ENCODE measurements at places on chromosomes 4 and X.

GRCh38 chrX:22035236-22035635 is 3.1 kb downstream of the PHEX start:
- DNase-seq = peak; percentile 34

DNA sequence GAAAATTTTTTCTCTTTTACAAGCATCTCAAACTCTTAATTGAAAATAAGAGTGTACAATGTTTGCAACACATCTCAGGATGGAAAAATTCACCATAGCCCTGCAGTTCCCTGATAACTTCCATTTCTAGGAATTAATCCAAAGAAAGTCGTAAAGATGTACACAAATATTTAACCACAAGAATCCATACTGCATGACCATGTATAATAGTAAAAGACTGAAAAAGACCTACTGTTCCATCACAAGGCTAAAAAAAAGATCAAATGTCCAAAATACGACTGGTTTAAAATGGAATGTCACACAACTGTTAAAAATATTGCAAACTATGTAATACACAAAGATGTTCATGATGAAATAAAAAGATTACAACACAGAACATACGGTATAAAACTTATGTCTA is 32.1 kb downstream of the HUWE1 start:
- DNase-seq = no peak

DNA sequence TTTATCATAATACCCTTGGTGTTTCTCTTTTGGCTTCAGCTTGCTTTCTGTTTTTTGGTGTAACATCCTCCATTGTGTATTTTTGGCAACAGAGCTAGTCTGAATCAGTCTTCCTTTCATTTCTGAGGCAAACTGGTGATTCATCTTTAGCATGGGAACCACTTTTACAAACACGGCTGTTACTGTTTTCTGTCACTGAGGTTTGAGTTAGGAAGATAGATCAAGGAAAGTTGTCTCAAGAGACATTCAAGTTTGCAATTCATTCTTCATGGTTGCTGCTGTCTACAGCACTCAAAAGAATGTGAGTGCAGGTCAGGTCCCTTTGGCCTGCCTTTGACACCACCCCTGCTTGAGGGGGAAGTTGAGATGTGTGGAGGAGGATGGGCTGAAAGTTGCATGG is 36.3 kb downstream of the IL21 start:
- DNase-seq = no peak

DNA sequence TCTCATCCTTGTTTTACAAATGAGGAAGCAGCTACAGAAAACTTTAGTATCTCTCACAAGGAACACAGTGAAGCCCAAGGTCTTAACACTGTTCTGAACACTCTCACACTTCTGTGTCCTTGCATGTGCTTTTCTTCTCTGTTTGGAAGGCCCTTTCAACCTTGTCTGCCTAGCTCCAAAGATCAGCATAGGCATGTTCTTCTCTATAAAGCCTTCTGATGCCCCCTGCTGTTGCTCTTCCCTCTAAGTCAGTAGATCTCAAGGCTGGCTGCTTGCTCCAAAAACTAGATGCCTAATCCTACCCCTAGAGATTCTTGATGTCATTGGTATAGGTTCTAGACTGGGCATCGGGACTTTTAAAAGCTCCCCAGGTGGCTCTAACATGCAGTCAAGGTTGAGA is 5.9 kb downstream of the APOO start:
- peak; percentile 83 for DNase-seq

DNA sequence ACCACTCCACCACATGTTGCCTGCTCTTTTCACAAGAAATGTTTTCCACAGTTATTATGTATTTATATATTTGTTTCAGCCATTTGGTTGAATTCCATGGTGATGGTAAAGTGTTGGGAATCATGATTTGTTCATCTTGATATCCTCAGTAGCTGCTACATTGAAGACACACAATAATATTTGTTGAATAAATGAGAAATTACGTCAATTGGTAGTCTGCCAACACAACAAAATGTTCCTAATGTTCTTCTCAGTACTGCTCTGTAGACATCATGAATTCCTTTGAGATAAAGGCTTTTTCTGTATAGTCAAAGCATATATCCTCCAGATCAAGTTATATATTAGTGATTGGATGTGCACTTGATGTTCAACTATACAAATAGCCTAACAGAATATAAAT is 29.5 kb downstream of the CXXC4 start:
- DNase-seq = no peak

- DNase-seq = no peak
Observed at GRCh38 chr4:106080376-106080775, 185.1 kb downstream of the NPNT start.

GRCh38 chr4:105067946-105068345 is 78.7 kb upstream of the TET2 start:
- peak; percentile 10 for DNase-seq

GRCh38 chrX:29926056-29926455 is 289.3 kb upstream of the MAGEB2 start:
- DNase-seq = no peak

DNA sequence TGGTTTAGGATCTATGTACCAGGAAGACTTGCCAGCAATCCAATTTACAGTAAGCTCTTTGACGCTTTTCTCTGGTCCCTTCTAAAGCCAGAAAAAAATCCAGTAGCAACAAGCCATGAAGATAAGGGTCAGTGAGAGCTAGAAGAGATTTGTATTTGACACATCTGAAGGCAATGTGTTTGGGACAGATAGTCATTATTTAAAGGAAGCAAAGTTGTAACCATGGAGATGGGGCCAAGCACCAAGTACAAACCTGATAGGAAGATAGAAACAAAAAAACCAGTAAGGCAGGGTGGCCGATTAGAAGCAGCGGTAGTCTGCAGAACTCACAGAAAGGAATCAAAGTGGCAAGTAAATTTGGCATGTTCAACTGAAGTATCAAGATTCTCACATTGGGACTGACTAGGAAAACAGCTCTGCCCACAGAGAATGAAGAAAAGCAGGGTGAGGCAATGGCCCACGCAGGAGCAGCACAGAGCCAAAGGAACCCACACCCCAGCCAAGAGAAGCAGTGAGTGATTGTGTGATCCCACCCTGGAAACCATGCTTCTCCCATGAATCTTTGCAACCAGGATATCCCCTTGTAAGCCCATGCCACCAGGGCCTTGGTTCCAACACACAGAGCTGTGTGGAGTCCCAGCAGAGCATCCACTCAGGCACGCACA is 12.9 kb upstream of the C4orf54 start:
- no peak for DNase-seq

DNA sequence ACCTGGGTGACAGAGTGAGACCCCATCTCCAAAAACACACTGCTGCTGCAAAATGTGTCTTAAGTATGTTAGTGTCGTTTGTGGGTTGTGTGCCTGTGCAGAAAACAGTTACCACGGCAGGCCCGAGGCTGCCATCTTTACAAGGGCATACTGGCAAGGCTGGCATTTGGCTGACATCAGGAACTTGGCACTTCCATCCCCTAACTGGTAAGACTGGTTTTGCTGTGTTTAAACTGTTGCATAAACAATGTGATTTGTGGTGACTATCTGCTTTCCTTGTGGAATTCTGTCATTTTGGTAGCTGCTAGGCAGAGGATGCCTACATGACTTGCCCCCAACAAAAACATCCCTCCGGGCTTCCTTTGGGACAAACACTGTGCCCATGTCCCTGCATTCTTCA is 12.3 kb downstream of the LRP2BP start:
- DNase-seq = no peak

- DNase-seq = peak; percentile 69
Observed at GRCh38 chrX:147912093-147912801, 528 bp downstream of the FMR1 start.

GRCh38 chrX:66232296-66232695 is 68.2 kb downstream of the HEPH start:
- DNase-seq = peak; percentile 12

GRCh38 chrX:107894038-107894437 is 68.4 kb downstream of the MID2 start:
- DNase-seq = peak; percentile 42

DNA sequence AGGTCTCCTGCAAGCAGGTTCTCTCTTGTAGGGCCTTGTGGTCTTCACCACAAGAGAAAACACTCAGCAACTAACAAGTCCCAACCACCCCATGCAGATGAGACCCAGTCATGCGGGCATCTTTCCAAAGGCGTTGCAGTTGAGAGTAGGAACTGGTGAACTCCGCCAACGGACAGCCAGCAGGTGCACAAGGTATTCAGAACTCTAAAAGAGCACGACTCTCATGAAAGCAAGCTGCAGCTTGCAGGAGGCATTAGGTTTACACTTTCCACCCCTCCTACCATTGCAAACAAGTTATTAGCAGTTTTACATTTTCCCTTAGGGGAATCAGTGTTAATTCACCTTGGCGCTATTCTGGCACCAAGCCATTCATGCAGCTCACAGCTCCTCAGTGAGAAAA is 173.4 kb upstream of the KIT start:
- DNase-seq = peak; percentile 85

GRCh38 chrX:20053537-20053936 is 62.7 kb upstream of the BCLAF3 start:
- DNase-seq = no peak

DNA sequence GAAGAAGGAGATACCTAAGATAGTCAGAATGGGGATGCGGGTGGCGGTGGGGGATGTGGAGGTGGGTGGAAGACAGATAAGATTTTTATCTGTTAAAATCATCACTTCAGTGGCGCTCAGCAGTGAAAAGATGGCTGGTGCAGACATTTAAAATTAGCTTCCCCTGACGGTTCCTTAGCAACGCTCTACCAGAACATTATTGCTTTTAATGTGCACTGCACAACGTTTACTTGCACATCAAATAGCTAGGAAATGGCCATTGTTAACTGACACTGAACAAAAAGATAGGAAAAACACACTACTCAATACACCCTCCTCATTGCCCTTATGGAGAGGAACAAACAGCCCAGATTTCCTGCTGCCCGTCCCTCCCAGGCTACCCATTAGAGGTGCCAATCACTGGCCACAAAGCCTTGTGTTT is 61.0 kb upstream of the FTHL17 start:
- DNase-seq = peak; percentile 73

- DNase-seq = peak; percentile 10
Observed at GRCh38 chr4:181877329-181877848, 365.8 kb upstream of the TENM3 start.

- peak; percentile 54 for DNase-seq
Observed at GRCh38 chr4:152709675-152710438, 30.1 kb upstream of the TMEM154 start.

DNA sequence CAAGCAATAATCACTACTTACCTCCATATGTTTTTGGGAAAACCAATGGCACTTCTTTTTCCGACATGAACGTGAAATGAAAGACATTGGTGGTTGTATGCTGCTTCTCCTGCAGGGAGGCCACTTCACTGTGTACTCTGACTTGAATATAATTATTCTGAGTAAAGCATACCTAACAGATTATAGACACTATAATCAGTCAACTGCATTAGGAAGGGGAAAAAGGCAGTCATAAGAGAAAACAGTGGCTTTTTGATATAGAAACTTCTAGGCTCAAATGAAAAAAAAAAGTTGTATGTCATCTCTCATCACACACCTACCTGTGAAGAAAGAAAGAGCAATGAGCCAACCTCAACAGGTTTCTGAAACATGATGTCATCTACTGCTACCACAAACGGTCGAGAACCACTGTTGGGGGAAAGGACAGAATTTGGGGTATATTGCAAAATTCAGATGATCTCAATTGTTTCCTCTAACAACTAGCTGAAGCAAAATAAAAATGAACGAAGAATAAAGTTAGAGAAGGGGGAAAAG is 37.4 kb downstream of the PRDX4 start:
- no peak for DNase-seq
